NT2/D1 (cell line): ENCODE measurements at places on chromosomes 12 and 14.

DNA sequence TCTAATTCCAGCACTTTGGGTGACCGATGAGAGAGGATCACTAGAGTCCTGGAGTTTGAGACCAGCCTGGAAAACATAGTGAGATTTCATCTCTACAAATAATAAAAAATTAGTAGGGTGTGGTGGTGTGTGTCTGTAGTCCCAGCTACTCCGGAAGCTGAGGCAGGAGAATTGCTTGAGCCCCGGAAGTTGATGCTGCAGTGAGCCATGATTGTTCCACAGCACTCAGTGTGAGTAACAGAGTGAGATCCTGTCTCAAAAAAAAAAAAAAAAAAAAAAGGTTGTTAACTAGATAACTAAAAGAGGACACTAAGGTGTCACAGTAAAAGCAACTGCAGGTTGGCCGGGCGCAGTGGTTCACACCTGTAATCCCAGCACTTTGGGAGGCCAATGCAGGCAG, 121.3 kb upstream of the MAX start:
- DNase-seq, result no peak

DNA sequence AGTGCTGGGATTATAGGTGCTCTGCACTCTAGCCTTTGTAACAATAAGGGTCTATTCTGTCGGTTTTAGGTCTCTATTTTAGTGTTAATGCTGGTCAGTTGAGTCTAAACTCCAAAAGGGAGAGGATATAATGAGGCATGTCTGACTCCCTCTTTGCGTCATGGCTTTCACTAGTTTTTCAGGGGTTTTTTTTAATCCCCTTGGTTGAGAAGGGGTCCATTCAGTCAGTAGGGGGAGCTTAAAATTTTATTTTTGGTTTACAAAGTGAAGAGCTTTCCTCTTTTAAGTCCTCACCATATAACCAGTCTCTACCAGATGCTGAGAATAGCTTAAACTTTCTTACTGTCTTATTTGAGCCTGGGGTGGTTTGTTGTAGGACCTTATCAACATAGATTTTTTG, 106.9 kb downstream of the PRKCH start:
- DNase-seq, result no peak

GRCh38 chr12:93128332-93128707, 199.2 kb upstream of the EEA1 start:
- no peak for DNase-seq

GRCh38 chr14:103521438-103521950, 1.1 kb downstream of the CKB start:
- DNase-seq, result no peak

DNA sequence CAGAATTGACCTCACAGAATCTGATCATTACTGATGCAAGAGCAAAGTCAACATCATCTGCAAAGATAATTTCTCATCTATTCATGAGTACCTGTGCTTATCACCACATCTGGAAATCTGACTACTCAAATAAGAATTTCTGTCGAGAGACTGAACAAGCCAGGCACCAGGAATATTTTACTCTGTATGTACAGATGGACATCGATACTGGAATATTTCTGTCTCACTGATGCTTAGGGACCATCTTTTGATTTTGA, 105.2 kb downstream of the BICD1 start:
- DNase-seq, result no peak

- DNase-seq, result no peak
These were observed 49.0 kb downstream of the LIMA1 start for GRCh38 chr12:50234347-50234746.

GRCh38 chr12:615620-616019, 47.6 kb downstream of the NINJ2 start:
- DNase-seq, result no peak

DNA sequence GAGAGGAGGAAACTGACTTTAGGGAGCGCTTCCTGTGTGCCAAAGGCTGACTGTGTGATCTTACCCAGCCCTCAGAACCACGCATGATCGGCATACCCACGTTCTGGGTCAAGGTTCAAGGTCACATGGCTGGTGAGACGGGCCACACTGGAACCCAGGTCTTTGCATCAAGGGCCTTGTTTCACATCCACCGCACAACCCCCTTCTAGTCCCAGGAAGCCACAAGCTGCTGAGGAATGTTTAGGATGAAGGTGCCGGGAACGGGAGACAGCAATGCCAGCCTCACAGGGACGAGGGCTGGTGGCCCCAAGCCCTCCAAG, 50.7 kb downstream of the TESC start:
- DNase-seq, result no peak

GRCh38 chr12:108666401-108666881, 32.7 kb upstream of the SELPLG start:
- no peak for DNase-seq

DNA sequence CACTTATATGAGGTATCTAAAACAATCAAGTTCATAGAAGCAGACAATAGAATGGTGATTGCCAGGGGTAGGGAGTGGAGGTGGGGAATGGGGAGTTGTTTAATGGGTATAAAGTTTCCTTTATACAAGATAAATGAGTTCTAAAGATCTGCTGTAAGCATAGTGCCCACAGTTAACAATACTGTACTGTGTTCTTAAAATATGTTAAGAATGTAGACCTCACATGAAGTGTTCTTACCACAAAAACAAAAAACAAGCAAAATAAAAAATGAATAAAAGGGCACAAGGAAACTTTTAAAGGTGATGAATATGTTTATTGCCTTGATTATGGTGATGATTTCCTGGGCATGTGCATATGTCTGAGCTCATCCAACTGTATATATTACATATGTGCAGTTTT, 211.8 kb downstream of the MSRB3 start:
- DNase-seq, result no peak

GRCh38 chr12:95605087-95605486, 53.8 kb upstream of the USP44 start:
- DNase-seq, result no peak

- no peak for DNase-seq
These were observed 136.3 kb downstream of the TBX3 start for GRCh38 chr12:114547636-114548035.

DNA sequence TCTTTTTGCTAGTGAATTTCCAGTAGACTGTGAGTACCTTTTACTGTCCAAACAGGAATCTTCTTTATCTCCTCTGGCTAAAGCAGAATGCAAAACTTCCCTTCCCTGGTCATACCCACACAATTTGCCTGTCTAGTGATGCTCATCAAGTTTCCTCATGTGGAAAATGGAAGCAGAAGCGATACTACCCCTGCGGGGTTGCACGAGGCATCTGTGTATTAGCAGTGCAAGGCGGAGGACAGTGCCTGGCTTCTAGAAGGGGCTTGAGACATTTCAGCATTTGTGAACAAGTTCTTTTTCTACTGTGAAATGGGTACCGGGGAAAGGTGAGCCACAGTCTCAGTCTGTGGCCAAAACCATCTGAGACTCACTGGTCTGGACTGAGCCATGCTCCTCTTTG, 340.9 kb downstream of the AACS start:
- DNase-seq, result no peak

DNA sequence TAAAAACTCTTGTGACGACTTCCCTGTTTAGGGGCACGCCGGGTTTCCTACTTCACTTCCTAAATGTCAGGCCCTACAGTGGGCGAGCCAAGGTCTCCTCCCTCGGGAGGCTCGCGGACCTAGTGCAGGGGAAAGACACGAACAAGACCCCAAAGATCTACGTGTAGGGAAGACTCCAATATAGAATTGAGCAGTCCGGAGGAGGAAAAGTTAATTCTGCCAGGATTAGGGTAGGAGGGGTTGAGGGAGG, 564 bp downstream of the ATXN3 start:
- no peak for DNase-seq

DNA sequence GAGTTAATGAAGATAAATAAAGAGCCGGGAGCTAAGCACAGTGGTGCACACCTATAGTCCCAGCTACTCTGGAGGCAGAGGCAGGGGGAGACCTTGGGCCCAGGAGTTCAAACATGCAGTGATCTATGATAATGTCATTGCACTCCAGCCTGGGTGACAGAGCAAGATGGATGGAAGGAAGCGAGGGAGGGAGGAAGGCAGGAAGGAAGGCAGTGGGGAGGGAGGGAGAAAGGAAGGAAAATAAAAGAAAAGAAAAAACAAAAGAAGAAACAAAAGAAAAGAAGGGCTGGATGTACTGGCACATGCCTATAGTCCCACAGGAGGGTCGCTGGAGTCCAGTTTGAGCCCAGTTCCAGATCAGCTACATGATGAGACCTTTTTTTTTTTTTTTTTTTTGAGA, 19.0 kb upstream of the SP7 start:
- DNase-seq, result no peak

- no peak for DNase-seq
These were observed 76.5 kb upstream of the AMIGO2 start for GRCh38 chr12:47156167-47156736.

DNA sequence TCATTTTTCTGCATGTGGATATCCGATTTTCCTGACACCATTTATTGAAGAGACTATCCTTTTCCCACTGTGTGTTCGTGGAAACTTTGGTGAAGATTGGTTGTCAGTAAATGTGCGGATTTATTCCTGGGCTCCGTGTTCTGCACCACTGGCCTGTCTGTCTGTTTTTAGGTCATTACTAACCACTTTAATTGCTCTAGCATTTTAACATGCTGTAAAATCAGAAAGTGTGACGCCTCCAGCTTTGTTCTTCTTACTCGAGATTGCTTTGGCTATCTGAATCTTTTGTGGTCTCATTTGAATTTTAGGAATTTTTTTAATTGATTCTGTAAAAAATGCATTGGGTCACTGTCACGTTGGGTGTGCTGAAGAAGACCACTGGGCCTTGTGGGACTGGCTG, 1458.7 kb downstream of the AACS start:
- no peak for DNase-seq

DNA sequence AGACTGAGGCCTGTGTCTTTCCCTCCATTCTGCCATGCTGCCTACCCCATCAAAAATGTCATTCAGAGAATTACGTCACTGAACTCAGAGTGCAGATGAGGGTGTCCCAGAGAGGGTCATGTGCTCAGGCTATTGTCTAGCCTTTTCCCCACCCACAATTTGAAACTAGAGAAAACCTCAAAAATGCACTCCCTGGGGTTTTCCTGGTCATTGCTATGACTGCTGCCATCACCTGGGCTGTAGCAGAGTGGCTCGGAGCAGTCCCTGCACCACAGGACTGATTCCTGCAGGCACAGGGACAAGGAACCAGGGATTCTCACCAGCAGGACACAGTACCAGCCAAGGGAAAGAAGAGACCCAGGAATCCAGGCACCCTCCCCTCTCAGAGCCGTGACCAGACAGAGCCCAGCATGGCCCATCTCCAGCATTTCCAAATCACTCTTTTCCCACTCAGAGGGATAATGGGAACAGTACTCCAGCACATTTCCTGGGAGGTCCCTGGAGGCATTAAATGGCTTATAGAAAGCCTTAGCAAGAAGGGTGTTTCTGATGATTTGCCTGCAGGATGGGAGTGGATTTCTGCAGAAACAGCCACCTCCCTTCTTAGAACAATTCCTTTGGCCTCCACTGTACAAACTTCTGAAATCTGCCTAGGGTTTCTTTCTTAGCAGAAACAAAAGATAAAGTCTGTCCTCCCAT, 45.9 kb downstream of the VWF start:
- DNase-seq, result no peak

DNA sequence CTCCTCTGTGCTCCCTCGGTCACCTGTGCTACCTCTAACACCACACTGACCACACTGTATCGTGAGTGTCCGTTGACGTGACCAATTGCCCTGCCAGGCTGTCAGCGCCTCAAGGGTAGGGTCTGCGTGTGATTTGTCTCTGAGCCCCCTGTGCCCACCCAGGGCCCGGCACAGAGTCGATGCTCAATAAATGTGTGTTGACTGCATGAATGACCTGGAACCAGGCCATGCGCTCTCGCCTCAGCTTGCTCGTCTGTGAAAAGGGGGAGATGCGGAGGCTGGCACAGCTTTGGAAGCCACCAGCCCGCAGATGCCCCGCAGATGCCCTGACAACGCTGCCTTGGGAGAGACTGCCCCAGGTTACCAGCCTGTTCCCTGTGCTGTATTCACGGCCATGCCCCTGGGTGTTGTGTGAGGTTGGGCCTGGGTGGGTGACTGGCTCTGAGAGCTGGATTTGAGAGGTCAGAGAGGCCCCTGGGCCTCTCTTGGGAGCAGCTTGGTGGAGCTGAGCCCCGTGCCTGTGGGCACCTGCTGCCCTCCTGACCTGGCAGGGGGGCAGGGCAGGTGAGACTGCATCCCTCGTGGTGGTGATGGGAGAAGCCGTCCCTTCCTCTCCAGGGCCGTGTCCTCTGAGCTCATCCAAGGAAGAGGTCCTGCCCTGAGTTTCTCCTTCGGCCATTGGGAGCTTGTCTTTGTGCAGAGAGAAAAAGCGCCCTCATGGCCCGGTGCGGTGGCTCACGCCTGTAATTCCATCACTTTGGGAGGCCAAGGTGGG, 43.2 kb downstream of the CYP46A1 start:
- DNase-seq, result no peak

- no peak for DNase-seq
These were observed 77.1 kb downstream of the RASSF9 start for GRCh38 chr12:85759091-85759490.

- DNase-seq, result no peak
These were observed 5.3 kb upstream of the RAB35 start for GRCh38 chr12:120121766-120122293.

DNA sequence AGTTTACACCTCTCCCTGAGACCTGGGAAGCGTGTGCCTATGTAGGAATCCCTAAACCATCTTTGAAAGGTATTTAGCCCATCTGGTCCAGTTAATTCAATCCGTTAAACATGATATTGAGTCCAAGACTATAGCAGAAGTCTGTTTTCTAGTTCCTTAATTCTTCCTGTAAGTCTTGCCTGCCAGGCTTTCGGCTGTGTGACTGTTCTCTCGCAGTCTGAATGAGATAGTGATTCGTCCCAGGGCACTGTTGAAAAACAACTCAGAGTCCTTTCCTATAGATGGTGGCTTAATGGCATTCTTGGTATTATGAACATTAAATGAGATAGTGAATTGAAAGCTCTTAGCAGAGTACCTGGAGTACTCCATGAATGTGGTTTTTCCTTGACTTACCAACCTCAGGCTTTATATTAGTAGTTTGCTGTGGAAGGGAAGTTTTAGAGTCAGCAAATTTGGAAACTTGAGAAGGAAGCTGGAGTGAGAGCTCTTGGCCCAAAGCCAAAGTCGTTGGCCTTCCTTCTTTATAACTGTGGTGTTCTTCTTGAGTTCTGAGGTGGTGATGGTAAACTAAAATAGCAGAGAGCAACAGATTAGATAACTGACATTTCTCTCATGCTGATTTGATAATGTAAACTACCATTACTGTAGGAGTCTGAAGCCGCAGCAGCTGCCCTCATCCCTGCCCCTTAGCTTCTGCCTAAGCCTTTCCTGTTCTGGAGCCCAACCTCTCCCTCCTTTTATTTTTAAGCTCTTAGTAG, 76.5 kb downstream of the TGFB3 start:
- no peak for DNase-seq

DNA sequence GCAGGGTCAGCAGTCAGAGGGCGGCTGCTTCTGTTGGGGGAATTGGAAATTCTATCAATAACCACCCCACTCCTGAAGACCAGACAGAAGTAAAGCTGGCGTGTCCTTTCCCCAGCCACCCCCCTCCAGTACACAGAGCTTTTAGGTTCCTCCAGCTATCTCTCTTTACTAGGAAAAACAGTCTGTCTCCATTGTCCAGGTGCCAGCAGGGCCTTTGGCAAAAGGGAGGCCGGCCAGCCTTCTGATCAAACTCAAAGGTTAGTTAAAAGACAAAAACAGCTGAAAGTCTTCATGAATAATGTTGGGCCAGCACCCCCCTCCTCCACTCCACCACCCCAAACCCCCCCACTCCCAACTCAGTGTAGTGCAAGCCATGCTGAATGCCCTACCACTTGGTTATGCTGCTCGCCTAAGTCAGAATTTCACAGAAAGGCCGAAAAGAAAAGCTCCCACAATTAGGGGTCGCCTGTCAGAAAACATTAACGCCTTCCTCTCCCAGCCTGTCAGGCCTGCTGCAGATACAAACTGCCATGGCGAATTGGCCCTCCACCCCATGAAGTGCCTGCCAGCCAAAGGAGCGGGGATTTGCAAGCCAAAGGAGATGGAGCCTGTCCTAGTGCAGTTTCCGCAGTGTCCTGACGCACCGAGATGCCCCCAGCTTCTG, 8.9 kb downstream of the ASCL1 start:
- DNase-seq, result no peak
